Retina (tissue), 1 donor: ENCODE measurements at places on chromosomes 4 and X.

DNA sequence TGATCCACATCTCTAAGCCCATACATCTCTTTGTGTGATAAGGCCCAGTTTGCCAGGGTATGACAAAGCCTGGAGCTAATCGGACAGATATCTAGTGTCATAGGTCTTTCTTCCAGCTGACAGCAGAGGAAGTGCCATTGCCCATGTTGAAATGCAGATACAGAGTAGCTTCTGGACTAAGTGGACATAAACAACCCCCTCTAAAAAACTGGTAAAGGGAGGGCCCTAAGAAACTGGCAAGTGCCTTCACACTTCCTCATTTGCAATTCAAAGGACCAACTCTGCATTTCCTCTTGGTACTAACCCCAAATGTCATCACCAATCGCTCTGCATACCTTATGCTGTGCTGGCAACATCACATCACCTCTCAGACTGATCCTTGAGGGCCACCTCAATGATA is 20.8 kb downstream of the ARHGEF6 start:
- DNase-seq, result no peak

DNA sequence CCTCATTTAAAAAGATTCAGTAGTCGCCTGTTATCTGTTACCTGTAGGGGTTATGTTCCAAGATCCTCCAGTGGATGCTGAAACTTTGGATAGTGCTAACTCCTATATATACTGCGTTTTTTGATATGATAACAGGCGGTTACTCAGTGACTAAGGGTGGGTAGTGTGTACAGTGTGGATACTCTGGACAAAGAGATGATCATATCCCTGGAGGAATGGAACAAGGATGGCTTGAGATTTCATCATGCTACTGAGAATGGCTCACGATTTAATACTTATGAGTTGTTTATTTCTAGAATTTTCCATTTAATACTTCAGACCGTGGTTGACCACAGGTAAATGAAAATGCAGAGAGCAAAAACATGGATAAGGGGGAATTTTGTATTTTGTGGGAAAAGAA is 21.5 kb downstream of the FAM47E start:
- no peak for DNase-seq

DNA sequence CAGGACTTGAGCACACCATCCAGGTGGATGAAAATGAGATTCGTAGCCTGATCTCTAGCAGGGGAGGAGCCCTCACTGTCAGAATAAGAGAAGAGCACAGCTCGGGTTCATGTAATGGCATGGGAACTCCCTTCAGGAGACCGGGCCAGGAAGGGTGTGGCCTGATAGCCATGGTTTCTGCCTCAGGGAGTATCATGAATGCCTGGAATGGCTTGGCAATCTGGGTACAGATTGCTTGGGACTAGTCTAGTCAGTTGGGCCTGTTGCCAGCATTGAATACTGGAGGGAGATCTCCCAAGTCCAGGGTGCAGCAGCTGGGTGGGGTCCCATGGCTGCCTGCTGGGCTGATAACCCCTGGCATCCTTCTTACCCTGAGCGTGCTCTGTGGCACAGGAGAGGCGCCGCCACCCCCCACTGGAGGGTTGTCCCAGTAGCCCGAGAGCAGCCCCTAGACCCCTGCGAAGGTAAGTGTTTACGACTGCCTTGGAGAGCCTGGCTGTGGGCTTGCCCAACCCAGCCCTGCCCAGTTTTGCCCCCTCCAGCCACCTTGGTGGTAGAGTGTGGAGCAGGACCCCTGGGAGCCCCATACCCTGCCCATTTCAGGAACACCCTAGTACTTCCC is 298.8 kb downstream of the TEX13A start:
- DNase-seq, result no peak

DNA sequence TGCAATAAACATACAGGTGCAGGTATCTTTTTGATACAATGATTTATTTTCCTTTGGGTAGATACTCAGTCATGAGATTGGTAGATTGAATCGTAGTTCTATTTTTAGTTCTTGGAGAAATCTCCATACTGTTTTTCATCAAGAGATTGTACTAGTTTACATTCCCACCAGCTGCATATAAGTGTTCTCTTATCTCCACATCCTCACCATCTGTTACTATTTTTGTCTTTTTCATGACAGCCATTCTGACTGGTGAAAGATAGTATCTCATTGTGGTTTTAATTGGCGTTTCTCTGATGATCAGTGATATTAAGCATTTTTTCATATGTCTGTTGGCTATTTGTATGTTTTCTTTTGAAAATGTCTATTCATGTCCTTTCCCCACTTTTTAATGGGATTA is 202.2 kb downstream of the RAPGEF2 start:
- DNase-seq, result no peak

DNA sequence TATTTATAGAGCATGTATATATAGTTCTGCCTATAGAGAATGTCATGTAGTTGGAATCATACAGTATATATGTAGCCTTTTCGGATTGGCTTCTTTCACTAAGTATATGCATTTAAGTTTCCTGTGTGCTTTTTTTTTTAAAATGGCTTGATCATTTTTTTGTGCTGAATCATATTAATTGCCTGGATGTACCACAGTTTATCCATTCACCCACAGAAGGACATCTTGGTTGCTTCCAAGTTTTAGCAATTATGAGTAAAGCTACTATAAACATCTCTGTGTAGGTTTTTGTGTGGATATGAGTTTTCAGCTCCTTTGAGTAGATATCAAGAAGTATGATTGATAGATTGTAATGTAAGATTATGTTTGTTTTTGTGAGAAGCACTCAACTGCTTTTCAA is 23.8 kb downstream of the PTTG2 start:
- DNase-seq, result no peak

GRCh38 chrX:150202641-150203247 is 160.4 kb upstream of the MAMLD1 start:
- DNase-seq, result no peak

- DNase-seq, result no peak
These were observed 45.6 kb upstream of the MED14 start for GRCh38 chrX:40780951-40781350.

GRCh38 chr4:107876099-107876498 is 51.4 kb downstream of the SGMS2 start:
- no peak for DNase-seq

DNA sequence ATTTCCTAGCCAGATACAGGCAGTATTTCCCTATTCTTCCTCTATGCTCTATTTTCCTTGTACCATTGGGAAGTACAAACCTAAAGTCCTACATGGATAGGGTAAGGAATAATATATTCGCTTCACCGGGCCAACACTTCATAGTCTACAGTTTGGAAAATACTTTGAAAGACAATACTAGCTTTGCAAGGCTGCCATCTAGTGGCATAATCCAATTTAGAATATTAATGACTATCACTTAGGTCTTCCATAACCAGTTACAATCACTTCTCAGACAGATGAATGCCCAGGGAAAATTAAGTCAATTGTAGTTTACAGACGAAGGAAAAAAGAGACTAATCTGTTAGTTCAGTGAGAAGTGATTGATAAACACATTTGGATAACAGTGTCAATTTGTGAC is 141.0 kb upstream of the FAM47C start:
- DNase-seq, result peak; percentile 8

- no peak for DNase-seq
These were observed 45.4 kb downstream of the FGFRL1 start for GRCh38 chr4:1056671-1057402.

GRCh38 chrX:16023790-16024734 is 99.3 kb upstream of the GRPR start:
- no peak for DNase-seq

- peak; percentile 10 for DNase-seq
These were observed 27.1 kb downstream of the STAG2 start for GRCh38 chrX:123988423-123989111.

DNA sequence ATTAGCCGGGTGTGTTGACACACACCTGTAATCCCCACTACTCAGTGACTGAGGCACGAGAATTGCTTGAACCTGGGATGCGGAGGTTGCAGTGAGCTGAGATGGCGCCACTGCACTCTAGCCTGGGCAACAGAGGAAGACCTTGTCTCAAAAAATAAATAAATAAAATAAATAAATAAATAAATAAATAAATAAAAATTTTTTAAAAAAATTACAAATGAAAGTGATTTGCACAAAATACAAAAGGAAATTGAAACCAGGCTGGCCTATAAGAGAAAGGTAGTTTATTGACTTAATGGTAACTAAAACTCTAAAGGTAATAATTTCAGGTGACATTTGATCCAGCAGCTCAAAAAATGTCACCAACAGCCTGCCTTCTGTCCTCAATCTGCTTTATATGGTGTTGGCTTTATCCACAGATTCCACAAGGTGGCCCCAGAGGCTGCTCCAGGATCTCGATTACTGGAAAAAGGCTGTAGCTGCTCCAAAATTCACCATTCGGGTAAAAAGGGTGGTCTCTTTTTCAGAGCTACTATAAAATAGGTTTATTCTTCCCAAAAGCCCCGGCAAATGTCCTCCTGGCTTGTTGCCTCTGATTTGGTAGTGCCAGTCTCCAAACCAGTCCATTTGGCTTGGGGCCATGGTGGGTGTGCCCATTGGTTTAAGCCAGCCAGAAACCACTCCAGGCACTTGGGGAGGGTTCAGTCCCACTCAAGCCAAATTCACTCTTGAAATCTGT is 61.4 kb upstream of the TRIM2 start:
- DNase-seq, result peak; percentile 79

GRCh38 chrX:109843963-109844751 is 111.1 kb upstream of the ACSL4 start:
- DNase-seq, result no peak

- no peak for DNase-seq
These were observed 611.9 kb upstream of the ATOH1 start for GRCh38 chr4:93216646-93217045.
